Hematopoietic multipotent progenitor cell treated with erythropoietin and hydrocortisone succinate and interleukin-3 and kit ligand, for 17 days (in vitro differentiated cells): ENCODE measurements at places on chromosomes 7 and 10.

DNA sequence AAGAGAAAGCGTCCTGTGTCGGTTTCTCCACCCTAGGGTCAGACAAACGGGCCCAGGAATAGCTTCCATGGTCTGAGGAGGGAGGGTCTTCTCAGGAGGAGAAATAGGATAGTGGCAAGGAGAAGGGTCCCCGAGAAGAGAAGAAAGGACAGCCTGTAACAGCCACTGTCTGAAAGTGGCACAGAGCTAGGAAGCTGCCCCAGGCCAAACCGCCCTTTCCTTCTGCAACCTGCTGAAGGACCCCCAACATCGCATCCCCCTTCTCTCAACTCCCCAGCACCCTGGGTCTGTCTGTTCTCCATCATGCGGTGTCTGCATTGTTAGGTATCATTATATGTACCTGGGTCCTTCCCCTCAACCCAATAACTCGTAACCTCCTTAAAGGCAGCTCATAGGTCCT is 47.1 kb downstream of the COL17A1 start:
- no peak for DNase-seq

- no peak for DNase-seq
Observed at GRCh38 chr10:63210611-63211196, 77.6 kb downstream of the NRBF2 start.

DNA sequence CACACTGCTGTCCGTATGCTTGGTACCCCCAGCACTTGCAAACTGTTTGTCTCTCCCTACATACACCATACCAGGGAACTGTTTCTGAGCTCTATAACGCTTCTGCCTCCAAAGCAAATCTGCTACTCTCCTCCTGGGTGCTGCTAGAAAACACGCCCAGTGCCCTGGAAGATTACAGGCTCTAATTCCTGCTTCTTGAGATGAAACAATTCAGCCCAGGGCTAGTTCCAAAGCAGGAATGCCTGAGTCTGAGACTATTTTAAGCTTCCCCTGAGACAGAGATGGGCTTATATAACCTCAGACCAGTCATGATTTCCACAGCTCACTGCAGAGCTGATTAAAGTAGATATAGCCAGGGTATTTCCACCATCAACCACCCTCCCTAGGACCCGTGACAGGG is 327.1 kb downstream of the GPR158 start:
- DNase-seq = no peak

DNA sequence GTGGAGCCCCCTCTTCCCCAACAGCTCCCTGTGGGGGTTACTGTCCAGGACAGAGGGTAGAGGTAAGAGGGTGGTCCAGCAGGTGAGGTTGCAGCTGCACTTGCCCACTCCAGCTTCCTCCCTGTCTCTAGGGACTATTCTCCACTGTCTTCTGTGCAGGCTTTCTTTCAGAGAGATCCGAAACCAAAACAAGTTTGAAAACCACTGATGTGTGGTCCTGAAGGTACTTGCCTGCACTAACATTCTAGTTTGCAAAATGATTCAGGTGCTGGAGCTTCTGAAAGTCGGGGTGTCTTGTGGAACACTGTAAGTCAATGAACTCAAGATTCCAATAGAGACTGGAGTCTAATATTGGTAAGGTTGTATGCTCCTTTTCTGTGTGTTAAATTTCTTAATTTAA is 63.1 kb downstream of the BLNK start:
- no peak for DNase-seq

- no peak for DNase-seq
Observed at GRCh38 chr10:92681306-92681834, 8.4 kb upstream of the HHEX start.

DNA sequence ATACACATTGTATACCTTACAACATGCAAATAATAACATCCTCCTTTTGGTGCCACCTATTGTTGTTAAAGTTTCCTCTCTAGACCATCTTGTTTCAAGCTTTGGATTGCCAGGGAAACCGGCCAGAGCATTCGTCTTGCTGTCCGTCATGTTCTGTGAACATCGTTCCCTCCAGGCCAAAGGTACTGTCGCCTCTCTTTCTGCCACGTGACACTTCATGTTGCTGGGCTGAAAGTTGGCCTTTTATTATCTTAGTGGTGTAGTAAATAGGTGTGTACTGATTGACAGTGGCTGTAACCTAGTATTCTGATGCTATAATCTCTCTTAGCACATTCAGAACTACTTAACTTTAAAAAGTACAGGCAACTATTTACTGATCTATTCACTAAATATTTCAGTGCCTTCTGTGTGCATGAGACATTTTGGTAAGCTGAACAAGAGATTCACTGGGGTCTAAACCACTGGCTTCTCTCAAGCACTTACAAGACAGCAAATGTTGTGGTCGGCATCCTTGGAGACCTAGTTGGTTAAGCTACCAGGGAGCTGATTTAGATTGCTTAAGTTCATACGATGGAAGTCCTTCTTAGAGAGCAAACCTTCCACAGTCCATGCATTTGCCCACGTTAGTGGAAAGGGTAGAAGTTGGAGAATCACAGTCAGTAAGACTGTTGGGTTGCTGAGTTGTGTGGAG is 52.4 kb downstream of the SHH start:
- no peak for DNase-seq

- DNase-seq = no peak
Observed at GRCh38 chr10:55378196-55378595, 577.2 kb upstream of the PCDH15 start.

DNA sequence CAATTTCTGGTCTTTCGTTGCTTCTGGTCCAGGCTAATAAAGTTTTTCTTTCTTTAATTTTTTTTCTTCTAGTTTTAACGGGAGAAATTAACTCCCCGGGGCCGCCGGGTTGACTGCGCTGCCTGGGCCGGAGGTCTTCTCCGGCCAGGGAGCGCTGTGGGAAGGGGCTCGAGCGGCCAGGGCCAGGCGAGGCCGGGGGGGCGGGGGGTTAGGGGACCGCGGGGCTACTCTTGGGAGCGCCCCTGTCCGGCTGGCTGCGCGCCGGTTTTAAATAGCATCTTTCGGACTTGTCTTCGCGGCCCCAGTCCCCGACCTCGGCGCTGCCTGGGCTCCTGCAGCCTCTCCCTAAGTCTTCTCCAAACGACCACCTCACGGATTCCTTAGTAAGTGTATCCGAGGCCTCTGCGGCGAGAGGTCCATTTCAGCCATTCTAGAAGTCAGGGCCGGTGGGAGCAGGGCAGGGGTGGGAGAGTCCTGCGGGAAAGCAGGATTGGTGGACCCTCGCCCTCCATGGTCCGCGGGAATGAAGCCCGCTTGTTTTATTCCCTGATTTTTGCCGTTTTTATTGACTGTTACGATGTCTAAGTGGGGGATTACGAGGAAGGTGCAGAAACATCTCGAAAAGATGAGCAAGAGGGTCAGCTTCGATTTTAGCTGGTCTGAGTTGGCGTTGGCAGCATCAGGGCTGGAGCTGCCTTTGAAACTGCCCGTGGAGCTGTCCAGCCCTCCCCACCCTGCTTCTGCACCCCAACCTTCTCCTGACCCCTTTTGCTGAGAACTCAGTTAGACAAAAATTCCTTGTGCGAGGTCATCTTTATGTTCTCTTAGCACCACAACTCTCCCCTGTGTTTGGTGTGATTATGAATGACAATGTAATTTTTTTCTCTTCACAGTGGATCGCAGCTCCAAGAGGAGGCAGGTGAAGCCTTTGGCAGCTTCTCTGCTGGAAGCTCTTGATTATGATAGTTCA is 555 bp downstream of the PHF14 start:
- peak; percentile 9 for DNase-seq

- DNase-seq = peak; percentile 64
Observed at GRCh38 chr10:50579491-50580261, 44.1 kb downstream of the SGMS1 start.

DNA sequence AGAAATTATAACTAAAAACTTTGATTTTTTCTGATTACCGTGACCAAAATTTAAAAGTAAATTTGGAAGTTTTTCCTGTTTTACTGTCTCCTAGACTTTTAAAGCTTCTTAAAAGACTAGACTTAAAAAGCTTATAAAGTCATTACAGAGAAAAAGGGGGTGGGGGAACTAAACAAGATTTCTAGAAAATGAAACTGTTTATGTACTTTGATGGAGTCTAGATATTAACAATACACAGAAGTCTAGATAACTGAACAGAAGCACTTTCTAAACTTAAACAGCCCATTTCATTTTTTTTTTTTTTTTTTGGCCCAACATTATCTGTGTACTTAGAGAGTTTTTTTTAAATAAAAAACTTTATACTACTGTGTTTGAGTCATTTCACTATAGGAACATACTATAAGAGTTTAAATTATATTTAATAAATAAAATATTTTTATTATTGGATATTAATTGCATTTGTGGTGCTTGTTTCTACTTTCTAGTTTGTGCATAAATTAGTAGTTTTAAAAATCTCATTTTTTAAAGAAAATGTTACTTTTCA is 98.5 kb downstream of the PHTF2 start:
- no peak for DNase-seq

GRCh38 chr7:113819474-113819873 is 99.3 kb downstream of the PPP1R3A start:
- no peak for DNase-seq

GRCh38 chr10:123408660-123409059 is 254.5 kb downstream of the BUB3 start:
- no peak for DNase-seq

GRCh38 chr7:90755041-90755440 is 158.9 kb downstream of the CDK14 start:
- no peak for DNase-seq

- DNase-seq = no peak
Observed at GRCh38 chr10:106473129-106473685, 691.3 kb downstream of the SORCS1 start.

DNA sequence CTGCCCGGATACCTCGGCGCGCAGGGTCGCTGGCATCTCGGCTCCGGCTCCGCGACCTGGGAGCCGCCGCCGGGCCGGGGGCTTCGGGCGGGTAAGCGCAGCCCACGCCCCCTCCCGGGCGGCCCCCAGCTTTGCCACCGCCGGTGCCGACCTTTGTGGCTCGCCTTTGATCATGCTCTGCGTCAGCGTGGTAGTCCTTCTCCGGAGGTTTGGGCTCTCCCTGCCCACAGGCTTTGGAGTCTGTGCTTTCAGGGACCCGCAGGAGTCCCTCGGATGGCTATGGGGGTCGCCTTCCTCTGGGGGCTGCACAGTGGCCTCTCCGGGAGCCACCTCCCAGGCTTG is 7.3 kb downstream of the ATP6V1F start:
- DNase-seq = no peak

- DNase-seq = no peak
Observed at GRCh38 chr10:3868271-3868664, 83.3 kb upstream of the KLF6 start.

DNA sequence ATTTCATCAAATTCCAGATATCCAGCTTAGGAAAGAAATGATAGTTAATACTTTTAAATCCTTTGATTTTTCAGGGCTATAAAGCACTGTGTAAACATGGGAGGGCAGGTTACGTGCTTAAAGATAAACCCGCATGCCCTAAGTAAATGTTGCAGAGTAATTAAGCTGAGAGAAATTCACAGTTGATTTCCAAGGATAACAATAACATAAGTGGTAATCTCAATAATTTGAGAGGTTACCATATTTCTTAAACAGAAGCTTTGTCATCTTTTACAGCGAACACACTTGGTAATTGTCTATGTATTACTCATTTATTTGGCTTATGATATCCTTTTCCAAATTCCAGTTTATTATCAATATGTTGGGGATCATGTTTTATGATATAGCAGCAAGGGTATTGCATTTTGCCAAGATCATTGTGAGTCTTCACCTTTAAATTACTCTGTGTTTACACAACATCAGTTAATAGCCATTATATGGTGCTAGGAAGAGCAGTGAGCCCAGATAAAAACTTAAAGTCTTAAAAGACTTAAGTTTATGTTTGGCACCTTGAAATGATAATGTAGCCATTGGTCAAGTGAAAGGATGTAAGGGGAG is 15.4 kb downstream of the MGAM start:
- no peak for DNase-seq

DNA sequence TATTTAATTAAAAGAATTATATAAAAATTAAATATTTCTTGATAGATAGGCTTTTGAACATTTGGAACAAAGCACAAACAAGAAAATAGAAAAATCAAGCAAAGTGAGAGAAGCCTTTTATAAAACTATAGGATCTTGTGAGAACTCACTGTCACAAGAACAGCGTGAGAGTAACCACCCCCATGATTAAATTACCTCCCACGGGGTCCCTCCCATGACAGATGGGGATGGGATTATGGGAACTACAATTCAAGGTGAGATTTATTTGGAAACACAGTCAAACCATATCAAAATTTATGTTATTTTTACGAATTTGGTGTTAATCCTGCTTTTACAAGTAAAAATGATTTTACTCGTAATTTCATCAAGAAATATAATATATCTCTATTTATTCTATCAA is 1136.1 kb upstream of the POT1 start:
- DNase-seq = no peak

DNA sequence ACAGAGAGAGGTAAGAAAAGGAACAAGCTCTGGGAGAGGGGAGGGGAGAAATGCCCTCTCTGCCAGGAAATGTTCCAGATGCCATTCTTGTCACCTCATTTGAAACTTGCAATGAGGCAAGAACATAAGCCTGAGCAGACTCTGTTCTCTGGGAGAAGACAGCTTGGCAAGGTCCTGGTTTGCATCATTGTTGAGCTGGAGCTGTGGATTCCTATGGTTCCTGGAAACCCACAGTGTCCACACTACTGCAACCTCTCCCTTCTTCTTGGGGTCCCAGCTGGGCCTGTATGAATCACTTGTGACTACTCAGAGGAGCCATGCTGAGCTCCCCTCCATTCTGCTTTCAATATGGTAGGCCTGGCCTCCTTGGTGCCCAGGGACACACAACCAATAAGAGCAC is 60.8 kb upstream of the HECTD2 start:
- DNase-seq = no peak

DNA sequence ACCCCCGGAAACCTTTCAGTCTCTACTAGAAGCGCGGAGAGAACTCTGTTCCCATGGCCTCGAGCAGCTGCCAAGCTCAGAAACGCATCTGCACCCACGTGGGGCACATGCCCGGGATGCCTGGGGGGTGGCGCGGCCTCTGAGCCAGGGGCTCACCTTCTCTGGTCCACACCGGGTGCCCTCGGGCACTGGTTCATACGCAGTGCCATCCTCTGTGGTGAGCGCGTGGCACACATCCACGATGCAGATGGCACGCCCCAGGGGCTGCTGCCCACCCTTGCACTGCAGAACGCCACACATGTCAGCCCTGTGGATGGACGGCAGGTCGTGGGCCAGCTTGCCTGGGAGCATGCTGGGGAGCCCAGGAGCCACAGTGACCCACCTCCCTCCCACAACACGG is 6.5 kb downstream of the ADAM8 start:
- no peak for DNase-seq
